NCI-H1092 treated with DMSO at 0.1 percent for 48 hours (cell line): ENCODE measurements at places on chromosomes 4 and X.

- DNase-seq, result no peak
Measured at GRCh38 chr4:83268491-83268890, 16.1 kb downstream of the COQ2 start.

- no peak for DNase-seq
Measured at GRCh38 chr4:14247767-14248166, 620.2 kb upstream of the BOD1L1 start.

DNA sequence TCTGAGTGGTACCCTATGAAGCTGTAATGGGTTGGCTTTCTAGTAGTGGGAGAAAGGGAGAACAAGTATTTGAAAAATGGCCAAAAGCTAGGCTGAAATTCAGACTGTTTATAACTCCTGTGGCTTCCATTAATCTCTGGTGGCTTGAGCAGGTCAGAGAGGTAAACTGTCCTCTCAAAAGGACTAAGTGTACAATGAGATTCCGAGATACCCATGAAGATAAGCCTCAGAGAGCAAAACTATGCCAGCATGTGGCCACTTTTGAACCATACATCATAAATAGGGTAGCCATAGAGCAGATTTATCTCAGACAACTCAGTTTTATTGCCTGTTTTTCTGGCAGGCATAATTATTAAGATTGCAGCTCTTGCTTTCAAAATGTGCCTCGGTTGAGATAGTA is 89.2 kb downstream of the CHRDL1 start:
- DNase-seq, result no peak

GRCh38 chr4:154049457-154050181 is 260.7 kb upstream of the SFRP2 start:
- no peak for DNase-seq

DNA sequence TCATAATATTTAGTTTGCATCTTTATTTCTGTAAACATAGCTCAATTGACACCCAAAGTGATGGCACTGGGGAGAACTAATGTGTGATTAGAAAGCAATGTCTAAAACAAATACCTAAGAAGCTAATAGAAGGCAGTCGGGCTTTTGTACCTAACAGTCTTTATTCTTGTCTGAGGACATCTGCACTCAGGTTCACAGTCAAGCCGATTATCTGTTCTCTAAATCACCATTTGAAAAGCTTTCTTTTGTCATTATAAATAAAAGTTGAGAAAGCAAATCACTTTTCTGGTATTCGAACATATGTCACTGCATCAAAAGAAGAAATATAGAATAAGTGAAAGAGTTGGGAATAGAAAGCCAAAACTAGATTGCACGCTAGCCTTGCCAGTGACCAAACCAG is 2037.9 kb upstream of the TENM3 start:
- DNase-seq, result no peak

GRCh38 chr4:26751838-26752237 is 108.8 kb upstream of the STIM2 start:
- no peak for DNase-seq

GRCh38 chr4:15479913-15480185 is 10.2 kb downstream of the CC2D2A start:
- DNase-seq, result no peak

DNA sequence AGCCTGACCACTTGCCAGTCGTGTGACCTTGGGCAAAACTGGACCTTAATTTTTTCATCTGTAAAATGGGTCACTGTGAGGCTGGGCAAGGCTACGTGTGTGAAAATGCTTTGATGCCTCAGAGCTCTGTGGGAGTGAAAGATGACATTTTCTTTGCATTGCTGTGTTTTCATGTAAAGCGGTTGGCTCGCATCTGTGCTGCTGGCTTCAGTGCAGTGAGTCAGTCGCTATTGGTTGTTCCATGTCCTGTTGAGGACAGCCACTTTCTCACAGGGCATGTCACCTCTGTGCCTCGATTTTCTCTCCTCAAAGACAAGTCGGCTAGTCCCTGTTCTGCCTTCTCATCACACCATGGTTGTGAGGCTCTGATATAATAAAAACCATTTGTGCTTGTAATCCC is 4.4 kb downstream of the MTMR1 start:
- no peak for DNase-seq

DNA sequence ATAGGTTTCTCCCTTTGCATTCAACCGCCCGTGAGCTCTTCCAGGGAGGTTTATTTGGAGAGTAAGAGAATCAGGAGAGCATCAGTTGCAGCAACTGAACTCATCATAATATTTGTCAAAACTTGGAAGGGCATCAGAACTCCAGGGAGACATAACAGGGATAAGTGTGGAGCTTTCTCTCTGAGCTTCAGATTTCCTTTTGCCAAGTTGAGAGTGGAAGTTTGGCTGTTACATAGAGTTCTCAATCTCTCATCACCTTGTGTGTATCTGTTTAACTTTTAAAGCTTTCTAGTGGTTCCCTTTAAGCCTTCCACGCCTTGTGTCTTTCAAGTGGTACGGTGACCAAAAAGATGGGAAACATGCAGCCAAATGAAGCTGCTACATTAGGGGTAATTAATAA is 18.8 kb downstream of the BMP3 start:
- DNase-seq, result no peak

DNA sequence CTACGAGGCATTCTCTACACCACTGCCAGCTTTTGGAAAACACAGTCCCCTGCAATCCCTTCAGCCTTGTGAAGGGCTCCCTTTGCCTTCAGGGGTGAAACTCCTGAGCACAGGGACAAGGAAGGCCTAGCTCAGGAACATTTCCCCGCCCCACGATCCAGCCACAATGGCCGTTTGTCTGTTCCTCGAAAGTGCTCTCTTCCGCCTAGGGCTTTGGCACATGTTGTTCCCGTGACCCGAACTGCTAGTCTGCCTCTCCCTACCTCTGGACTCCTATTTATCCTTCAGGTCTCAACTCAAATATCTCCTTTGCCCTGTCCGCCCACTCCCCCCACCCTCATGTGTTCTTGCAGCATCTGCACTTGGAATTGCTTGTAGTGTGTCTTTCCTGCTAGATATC is 12.1 kb downstream of the FGD1 start:
- no peak for DNase-seq

DNA sequence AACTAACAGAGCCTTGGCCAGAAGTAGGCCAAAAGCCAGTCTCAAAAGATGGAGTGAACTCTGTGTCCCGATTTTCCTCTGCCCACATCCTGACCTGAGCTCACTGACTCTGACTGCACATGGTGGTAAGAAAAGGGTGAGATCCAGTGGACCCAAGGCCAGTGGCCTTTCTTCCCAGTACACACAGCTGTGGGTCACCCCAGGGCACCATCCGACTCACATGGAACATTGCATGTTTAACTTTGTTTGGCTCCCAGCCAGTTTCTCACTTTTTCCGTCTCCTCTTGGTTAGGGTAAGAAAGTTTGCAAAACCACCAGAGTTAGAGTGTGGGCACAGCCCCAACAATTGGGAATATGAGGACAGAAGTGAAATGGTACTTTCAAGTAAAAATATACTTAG is 69.8 kb downstream of the GAB1 start:
- no peak for DNase-seq

- no peak for DNase-seq
Measured at GRCh38 chrX:41516999-41517765, 70.0 kb downstream of the NYX start.

GRCh38 chr4:89248879-89249281 is 58.7 kb downstream of the GPRIN3 start:
- DNase-seq, result peak; percentile 89

DNA sequence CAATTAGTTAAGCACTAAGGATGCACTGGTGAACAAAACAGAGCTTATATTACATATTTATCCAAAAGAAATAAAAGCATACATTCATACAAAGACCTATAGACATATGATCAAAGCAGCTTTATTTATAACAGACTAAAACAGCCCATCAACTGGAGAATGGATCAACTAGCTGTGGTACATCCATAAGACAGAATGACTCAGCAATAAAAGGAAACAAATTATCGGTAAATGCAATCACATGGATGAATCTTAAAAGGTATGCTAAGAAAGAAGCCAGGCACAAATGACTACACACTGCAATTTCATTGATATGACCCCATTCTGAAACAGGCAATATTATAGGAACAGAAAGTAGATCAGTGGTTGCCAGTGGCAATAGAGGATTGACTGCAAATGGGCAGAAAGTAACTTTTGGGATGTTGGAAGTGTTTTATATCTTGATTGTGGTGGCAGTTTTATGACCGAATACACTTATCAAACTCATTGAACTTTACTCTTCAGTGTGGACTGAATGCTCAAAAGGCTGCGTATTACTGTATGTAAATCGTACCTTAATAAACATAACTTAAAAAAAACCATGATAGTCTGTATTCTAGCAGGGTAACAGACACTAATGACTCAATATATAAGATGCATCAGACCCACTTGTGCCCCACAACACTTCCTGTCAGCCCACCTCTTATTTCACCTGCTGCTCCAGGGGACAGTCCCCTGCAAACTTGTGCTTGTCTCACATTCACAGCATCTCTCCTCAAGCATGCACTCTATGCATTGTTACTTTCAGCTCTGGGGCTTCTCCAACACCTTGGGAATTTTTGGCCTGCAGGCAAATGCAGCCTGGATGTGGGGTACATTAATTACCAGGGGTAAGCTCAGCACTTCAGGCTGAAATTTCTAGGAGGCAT is 59.1 kb downstream of the MID1IP1 start:
- no peak for DNase-seq

GRCh38 chr4:141130947-141131605 is 2.2 kb downstream of the RNF150 start:
- no peak for DNase-seq

DNA sequence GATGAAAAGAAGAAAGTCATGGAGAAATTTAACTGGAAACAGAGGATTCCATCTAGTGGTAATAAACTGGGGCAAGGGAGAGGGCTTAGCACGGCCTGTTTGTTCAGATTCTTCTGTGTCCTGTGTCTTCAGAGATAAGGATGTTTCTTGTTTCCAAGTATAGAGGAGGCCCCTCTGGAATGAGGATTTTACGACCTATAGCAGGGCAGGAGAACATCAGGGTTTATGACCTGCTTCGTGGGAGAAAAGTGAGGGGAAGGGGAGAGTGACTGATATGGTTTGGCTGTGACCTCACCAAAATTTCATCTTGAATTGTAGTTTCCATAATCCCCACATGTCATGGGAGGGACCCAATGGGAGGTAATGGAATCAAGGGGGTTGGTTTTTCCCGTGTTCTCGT is 93.0 kb upstream of the LDB2 start:
- no peak for DNase-seq

DNA sequence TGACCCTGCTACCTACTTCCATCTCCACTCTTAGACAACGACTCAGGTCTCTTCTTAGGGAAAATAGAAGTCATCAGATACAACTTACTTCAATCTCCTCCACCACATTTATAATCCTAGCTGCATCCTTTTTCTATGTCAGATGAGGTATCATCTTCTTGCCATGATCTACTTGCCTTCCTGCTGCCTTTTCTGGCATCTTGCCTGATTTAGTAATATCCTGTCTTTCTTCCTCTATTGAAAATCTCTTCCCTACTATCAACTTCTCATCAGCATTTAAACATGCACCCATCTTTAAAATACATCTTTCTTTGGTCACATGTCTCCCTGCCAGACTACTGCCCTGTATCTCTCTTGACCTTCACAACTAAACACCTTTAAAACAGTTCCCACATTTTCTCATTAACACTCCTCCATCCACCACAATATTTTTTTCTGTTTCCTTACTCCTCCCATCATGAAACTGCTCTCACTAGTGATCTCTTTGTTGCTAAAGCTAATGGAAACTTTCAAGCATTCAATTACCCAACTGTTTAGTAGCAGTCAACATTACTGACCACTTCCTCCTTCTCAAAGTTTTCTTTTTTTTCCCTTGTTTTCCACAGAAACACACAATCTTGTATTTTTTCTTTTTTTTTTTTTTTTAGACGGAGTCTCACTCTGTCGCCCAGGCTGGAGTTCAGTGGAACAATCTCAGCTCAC is 100.8 kb upstream of the CXorf66 start:
- DNase-seq, result no peak

DNA sequence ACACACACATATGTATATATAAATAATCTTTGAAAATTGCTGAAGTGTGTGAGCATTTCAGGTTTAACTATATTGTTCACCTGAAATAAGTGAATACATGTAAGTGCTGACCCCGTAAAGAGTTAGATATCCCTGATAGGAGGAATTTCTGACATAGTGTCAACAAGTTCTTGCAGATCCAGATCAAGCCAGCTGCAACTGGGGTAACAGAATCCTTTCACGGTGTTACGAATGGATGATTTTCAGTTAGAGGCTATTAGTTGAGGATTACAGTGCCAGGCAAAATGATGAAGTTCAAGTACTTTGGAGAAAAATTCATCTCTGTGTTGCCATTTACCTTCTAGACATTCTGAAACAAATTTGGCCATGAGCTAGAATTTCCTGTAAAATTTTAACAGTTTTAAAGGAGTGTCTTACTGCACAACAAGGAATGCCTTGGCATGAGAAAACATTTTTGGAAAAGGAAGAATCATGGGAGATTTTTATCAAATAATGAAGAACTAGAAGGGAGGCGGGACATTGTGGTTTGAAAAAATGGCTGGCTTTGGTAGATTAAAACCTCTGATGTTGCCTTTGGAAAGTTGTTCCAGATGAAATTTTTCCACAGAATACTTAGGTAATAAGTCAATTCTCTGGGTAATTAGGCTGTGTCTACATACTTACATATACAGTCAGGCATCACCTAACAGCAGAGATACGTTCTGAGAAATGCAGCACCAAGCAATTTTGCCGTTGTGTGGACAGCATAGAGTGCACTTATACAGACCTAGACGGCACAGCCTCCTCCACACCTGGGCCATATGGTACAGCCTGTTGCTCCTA is 84.4 kb upstream of the FAT1 start:
- no peak for DNase-seq

GRCh38 chr4:80229590-80229989 is 32.3 kb downstream of the PRDM8 start:
- DNase-seq, result no peak

- no peak for DNase-seq
Measured at GRCh38 chrX:137431693-137432488, 134.0 kb upstream of the ZIC3 start.

DNA sequence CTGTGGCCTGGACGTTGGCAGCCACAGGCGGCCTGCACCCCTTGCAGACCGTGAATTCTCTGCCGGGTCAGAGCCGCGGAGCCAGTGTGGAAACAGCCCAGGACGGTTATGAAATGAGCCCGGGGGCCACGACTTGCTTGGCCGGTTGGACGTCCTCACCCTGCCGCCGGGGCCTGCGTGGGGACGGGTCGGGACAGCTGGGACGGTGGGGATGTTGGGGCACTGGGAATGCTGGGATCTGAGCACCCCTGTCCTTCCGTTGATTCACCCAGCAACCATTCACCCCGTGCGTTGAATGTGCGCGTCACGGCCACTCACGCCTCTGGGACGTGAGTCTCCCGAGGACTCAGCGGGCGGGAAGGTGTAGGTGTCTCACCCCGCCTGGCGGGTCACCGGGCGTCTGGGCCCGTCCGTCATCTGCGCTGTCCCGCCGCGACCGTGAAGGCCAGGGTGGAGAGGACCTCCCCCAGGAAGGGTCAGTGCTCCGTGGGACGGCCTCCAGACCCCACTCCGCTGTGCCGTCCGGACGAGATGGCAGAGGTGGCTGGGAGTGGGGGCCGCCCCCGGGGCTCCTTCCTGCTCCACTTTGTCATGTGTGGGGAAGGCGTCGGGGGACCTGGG is 4.5 kb upstream of the PLCXD1 start:
- no peak for DNase-seq
